ENCODE measurements at places on chromosomes 11 and 22.

DNA sequence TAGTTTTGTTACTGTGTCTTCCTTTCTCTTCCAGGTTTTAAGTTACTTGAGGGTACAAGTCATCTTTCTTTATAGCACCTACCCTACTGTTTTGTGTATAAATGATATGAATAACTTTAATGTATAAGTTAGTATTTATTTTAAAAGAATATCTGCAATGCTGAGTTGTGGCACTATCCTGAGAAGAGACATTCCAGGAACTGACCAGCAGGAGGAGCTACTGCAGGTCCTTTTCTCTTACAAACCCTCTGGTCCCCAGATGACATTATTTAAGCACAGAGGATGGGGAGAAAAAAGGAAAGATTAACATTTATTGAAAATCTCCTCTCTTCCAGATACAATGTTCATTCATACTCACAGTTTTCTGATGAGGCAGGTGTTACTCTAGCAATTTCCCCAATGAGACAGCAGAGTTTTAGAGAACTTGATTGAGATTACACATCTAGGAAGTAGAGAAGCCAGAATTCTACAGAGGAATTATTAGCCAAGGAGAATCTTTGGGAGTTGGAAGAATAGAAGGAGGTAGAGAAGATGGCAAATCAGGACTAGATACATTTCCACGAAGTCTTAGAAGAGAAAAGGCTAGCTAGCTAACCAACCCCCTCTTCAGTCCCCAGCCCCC, 541.2 kb upstream of the API5 start:
- DNase-seq: no peak

DNA sequence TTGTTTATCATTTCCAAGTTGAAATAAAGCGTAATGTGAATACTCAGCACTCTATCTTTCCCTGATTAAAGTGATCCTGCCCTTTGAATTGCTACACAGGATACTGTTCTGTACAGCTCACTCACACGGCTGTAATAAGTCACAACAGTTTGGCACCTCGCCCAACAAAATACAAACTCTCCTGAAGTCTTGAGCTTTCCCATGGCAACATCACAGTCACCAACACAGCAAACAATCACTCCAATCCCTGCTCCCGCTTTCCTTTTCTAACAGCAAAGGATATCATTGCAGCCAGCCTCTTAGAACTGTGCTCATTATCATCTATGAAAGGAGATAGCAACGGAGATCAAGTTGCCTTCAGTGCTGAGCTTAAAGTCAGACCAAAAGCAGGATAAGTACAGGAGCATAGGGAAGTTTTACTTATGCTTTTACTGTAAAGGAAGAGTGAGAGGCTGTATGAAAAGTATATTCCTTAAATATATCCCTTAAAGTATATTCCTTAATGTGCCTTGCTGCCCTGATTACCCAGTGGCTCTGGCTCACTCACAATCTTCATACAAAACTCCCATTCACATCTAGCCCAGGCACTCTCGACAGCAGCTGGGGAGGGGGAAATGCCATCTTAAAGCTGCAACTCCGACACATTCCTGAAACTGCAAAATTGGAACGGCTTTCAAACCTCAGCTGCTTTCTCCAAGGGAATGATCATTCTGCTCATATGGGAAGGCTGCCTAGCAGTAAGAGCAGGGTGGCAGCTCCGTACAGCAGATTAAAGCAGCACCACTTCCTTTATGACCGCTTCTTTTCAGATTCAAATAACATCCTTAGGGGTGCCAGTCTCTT, 35.8 kb downstream of the MAML2 start:
- no peak for DNase-seq

GRCh38 chr11:28963187-28963586, 855.0 kb downstream of the METTL15 start:
- DNase-seq: no peak

DNA sequence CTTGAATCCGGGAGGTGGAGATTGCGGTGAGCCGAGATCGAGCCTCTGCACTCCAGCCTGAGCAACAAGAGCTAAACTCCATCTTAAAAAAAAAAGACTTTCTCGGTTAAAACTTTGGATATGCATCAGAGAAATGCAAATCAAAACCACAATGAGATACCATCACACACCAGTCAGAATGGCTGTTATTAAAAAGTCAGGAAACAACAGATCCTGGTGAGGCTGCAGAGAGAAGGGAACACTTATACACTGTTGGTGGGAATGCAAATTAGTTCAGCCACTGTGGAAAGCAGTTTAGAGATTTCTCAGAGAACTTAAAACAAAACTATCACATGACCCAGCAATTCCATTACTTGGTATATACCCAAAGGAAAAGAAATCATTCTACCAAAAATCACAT, 619.4 kb upstream of the KIRREL3 start:
- no peak for DNase-seq

DNA sequence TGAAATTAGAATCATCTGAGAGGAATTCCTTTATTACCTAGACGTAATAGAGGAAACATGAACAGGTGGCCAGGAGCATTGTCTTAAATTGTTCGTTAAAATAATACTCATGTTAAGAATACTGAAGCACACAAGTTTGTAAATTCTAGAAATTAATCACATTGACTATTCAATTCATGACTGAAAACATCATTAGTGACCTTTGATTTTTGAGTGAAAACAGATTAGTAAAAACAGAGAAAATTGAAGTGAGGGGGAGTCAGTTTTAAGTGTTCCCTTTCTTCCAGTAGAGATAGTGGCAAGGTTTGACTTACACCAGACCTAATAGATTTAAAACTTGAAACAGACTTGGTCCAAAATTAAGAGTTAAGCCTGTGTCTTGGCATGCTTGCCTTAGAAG, 1.4 kb downstream of the ZFP91 start:
- no peak for DNase-seq

DNA sequence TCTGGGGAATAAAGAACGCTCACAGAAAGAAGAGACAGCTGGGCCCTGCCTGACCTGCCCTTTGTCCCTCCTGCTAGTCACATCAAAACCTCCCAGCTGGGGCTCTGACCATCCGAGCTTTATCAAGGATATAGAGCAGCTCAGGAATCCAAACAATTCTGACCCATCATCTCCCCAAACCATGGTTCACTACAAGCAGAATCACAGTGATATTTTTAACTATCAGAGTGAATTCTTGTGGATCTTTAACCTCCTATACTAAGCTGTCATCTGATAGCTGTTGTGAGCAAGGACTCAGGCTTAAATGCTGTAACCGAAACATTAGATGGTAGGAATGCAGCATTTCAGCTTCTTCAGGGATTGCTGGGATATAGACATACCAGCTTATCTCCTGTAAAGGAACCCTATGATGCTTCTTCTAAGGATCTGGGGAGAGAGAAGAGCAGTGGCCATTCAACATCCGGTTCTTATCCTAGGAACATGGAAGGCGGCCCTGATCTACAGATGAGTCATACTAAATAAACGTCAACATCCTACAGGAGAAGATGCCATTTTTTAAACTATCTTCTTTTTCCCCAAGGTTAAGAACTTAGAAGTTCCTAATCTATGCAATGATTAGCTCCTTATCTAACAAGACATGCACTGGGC, 84.7 kb upstream of the AKIP1 start:
- DNase-seq: no peak

GRCh38 chr11:74784234-74784633, 35.6 kb downstream of the RNF169 start:
- DNase-seq: no peak

DNA sequence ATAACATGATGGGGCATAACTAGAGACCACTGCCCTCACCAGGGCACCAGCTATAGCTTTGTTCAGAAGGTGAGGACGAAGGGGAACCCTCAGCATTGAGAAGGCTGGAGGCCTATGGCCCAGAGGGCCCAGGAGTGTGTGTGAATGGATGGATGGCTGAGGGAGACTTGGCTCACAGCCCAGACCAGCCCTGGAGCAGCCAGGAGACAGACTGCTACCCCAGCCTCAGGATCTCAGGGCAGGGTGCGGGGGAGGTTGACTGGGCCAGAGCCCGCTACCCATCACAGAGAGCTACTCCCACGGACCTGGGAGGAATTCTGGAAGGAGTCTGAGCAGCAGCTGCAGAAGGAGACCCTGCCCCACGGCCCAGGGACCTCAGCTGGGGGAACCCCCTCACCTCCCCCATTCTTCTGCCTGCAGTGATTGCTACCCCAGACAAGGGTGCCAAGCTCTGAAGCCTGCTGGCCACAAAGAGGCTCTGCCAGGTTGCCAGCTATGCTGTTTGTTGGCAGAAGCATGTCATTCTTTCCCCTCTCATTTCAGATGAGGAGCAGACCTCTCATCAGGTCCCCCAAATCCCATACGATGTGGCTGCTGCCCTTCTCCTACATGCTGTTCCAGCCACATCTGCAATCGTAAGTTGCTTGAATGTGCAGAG, 5.4 kb upstream of the CSDC2 start:
- no peak for DNase-seq

DNA sequence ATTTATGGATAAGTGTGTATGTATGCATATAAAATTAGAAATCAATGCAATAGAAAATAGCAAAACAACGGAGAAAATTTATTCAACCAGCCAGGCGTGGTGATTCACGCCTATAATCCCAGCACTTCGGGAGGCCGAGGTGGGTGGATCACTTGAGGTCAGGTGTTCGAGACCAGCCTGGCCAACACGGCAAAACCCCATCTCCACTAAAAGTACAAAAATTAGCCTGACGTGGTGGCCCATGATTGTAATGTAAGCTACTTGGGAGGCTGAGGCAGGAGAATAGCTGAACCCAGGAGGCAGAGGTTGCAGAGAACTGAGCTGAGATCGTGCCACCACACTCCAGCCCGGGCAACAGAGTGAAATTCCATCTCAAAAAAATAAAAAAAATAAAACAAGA, 5.5 kb downstream of the KRTAP5-6 start:
- no peak for DNase-seq

- no peak for DNase-seq
These were observed 73.2 kb upstream of the CLDN5 start for GRCh38 chr22:19597399-19597735.

DNA sequence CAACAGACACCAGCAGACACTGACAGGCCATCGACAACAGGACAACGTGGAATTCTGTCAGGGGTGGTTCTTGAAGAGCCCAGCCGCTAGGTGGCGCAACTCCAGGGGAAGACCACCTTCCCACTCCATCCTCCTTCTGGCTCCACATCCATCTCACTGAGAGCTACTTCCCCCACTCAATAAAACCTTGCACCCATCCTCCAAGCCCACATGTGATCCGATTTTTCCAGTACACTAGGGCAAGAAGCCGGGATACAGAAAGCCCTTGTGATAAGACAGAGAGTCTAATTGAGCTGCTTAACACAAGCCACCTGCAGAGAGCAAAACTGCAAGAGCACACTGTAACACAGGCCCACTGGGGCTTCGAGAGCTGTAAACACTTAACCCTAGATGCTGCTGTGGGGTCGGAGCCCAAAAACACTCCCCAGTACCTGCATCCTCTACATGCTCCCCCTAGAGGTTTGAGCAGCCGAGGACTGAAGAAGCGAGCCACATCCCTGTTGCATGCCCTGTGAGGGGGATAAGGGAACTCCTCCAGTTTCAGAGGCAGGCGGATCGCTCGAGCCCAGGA, 11.5 kb upstream of the RAB39A start:
- DNase-seq: peak; percentile 17

- no peak for DNase-seq
These were observed 8.2 kb downstream of the SIRT3 start for GRCh38 chr11:227824-228379.

- DNase-seq: no peak
These were observed 97.6 kb upstream of the BID start for GRCh38 chr22:17871726-17872458.

GRCh38 chr11:34273099-34273498, 84.7 kb downstream of the ABTB2 start:
- DNase-seq: no peak

DNA sequence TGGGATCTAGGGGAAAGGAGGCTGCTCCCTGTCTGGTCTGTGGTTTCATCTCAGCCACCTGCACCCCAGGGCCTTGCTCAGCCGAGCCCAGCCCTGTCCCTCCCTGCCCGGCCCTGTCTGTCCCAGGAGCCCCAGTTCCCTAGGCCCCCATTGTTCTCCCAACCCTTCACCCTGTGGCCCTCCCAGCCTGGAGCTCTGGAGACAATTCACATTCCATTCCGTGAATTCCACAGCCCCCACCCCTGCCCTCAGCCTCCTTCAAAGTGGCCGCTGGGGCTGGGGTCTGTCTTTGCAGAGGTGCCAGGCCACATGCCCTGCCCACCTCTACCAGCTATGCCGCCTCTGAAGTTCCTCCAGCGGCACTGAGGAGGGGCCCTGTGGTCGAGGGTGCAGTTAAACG, 77.9 kb upstream of the WNT11 start:
- DNase-seq: no peak

DNA sequence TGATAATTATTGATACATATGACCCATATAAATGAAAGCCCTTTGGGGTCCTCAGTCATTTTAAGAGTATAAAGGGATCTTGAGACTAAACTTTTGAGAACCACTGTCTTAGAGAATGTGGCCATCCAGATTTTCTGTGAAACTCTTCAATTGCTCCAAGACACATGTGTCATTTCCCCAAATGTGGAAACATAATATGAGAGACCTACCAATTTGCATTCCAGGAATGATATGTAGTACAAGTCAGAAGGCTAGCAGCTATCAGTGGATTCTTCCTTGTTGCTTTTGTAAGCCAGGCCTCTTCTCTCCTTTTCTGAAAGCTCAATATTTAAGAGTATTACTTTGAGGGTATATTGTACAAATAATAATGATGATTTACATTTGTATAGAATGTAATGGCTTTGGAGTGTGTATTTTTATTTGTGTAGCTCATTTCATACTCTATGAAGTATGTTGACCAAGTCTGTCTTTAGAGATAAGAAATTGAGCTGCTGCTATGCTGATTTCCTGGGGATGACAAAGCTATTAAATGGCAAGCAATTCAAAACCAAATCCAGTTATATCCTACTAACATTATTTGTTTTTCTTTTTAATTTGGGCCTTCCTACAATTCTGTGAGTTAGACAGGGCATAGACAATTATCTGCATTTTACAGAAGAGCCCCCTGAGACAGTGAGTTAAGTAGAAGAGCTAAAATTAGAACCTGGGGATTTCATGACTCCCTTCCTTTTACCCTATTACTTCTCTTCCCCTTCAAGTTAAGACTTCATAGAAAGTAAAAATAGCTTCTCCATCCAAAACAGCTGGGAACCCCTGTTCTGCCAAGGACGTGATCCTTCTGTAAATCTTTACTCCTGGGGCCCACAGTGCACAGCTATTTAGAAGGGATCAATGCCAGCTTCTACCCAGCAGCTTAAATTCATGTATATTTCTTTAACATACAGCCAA, 131.9 kb downstream of the WNT11 start:
- DNase-seq: no peak
